ENCODE measurements at places on chromosomes 7 and 10.
A peak's percentile ranks its signal among the peaks of the same experiment; 100 is the strongest.

DNA sequence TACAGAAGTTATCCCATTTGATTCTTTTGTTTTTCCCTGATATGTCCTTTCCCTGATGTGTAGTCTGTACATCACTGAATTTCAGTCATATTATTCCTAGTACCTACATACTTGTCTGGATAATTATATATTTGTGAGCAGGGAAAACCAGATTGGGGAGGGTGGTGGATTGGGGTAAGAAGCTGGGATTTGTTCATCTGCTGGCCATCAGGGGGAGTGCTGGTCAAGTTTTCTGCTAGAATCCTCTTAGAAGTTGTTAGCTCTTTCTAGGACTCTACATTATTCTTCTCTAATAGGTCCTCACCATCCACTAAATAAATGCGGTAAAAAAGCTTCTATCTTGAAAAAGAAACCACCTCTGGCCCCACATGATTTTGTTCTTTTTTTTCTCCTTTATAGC is 232.7 kb upstream of the TAC1 start:
- no peak for DNase-seq

- no peak for DNase-seq
Observed at GRCh38 chr7:117146059-117146458, 176.8 kb downstream of the WNT2 start.

- DNase-seq: no peak
Observed at GRCh38 chr7:157638563-157638962, 301.8 kb downstream of the DNAJB6 start.

GRCh38 chr10:8404721-8405120 is 350.2 kb downstream of the GATA3 start:
- DNase-seq: no peak

GRCh38 chr10:5723692-5724091 is 39.1 kb downstream of the TASOR2 start:
- DNase-seq: no peak

DNA sequence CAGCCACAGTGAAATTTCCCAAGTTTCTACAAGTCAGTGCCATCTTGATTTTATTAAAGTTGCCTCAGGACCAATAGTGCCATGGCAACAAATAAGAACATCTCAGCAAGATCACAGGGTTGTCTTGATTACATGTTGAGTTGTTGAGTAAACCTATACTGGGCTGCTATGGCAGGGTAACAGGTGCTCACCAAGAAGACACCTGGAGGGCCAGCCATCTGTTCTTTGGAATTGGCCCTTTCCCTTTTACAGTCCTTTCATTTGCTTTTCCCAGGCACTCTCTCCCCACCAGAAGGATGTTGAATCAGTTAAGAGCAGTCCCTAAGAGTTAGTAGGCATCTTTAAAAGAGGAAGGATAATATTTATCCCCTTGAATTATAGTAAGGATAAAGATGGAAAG is 582.0 kb downstream of the TNS3 start:
- DNase-seq: no peak

DNA sequence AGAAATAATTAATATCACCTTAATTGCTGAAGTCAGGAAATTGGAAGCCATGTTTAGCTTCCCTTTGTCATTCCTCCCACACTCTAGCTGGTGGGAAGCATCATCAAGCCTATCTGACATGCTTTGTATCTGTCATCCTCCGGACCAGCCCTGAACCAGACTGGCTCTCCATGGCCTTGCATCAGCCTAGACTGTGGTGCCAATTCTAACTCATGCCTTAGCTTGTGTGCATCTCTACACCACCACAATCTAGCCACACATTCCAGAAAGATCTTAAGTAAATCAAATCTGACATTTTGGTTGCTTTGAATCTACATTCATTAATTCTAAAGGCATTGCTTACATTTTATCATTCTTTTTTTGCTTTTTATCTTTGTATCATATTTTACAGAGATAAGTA is 196.4 kb upstream of the VSTM2A start:
- DNase-seq: no peak

GRCh38 chr7:113321201-113321600 is 202.8 kb upstream of the SMIM30 start:
- DNase-seq: no peak

DNA sequence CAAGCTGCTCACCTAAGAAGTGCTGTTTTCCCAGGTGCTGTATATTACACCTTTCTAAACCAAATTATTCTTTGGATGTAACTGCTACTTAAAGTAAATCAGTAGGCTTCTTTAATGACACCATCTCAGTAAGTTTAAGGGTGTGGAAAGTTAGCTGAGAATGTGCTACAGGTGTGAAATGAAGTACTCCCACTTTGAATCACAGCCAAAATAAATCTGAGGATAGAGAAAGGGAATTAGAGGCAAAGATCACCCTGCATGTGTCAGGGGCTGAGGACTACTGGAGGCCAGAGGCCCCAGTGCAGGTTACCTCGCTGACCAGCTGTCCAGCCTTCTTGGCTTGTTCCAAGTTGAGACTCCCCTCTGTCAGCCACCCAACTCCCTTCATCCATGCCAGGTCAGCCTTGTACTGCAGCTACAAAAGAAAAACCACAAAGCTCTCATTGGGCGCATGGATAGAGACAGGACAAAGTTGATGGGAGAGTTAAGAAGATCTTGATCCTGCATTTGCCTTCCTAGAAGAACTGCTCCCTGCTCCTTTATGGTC is 35.2 kb downstream of the NRAP start:
- DNase-seq: no peak

- no peak for DNase-seq
Observed at GRCh38 chr10:28327491-28327880, 24.6 kb upstream of the MPP7 start.

- no peak for DNase-seq
Observed at GRCh38 chr7:121330053-121330833, 1.4 kb downstream of the WNT16 start.

DNA sequence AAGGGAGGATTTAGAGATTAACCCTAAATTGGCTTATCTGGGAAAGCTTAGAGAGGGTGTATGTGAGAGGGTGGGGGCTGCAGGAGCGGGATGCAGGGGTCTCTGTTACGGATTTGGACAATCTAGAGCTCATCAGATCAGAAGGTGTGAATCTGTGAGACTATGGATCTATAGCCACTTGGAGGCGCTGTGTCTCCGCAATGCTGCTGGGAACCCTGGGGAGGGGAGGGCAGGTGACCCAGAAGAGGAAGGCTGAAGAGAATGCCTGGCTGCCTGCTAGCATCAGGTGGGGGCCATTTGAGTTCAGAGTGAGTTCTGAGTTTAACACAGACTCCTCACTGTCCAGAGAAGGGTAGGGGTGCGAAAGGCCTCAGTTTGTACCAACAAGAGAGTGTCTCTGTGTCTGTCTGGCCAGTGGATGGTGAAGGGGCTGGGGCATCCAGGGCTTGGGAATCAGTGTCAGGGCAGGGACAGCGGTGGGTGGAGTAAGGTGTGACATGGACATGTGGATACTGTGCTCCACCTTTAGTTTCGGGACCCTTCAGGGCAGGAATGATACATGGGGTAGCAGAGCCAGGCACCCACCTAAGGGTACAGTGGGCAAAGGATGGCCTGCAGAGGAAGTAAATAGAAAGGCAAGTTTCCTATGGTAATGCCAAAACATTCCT is 187.3 kb upstream of the PRSS58 start:
- peak; percentile 36 for DNase-seq

GRCh38 chr7:44180631-44181030 is 8.6 kb downstream of the GCK start:
- no peak for DNase-seq

DNA sequence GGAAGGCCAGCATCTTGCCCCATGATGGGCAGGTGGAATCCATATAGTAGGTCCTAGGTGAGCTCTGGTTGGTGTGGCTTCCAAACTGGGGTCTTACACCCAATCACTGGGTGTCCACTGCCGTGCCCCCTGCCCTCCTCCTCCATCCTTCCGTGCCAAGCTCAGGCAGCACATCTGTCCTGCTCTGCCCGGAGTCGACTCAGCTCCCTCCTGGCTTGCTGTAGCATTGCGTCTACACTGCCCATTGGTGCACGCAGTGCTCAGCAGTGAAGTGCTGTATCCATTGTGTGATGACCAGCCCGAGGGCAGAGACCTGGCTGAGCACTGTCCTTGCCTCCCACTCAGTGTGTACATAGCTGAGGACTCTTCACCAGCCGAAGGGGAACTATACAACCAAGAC is 148.4 kb downstream of the ADAM12 start:
- DNase-seq: no peak

DNA sequence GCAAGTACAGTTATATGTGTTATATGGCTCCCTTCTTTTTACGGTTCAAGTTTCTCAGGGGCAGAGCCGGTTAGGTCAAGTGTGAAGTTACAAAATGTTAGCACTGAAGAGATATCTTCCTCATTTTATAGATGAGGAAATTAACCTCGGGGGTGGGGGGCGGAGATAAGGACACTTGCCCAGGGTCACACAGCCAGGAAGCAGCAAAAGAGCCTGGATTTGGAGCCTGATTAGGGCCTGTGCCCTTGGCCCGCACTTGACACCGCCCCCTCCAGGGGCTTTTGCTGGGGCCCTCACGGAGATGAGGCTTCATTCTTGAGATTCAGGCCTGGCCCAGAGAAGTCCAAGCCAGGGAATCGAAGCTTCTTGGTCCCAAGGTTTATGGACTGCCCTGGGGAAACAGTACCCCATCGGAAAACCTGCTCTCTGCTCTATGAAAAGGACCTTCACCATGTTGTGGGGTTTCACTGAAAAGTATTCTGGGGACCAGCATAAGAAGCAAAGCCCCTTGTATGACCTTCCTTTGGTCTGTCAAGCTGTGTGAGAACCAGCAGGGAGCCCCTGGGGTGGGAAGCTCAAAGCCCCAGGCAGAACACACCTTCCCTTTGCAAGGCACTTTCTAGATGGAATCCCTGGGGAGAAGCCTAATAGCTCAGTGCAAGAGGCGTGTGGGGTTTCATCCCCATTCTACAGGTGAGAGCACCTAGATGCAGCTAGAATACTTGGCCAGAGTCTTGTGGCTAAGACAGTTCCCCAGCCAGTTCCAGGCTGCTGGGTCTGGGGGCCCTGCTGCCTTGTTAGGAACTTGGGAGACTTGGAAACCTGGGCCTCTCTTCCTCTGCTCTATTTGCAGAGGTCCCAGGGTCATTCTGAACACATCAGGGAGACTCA is 21.9 kb downstream of the UNC5B start:
- no peak for DNase-seq

GRCh38 chr7:89934101-89934500 is 220.2 kb upstream of the STEAP1 start:
- DNase-seq: no peak

- DNase-seq: no peak
Observed at GRCh38 chr7:22361795-22362194, 4.8 kb upstream of the RAPGEF5 start.

DNA sequence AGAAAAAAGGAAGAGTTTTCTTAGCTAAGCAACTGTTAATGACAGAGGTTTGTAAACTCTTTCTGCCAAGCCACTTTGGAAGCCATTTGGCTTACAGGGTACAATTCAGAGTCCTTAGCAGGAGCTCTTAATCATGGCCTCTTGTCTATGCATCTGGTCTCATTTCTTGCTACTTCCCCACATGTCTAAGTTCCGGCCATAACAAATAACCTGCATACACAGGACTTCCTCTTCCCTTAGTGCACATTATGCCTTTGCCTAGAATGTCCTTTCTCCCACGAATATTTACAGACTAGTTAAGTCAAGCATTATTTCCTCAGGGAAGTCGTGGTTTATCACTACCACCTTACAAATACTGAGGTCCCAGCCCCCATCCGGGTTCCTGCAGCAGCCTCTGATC is 8.6 kb upstream of the UPF2 start:
- no peak for DNase-seq

DNA sequence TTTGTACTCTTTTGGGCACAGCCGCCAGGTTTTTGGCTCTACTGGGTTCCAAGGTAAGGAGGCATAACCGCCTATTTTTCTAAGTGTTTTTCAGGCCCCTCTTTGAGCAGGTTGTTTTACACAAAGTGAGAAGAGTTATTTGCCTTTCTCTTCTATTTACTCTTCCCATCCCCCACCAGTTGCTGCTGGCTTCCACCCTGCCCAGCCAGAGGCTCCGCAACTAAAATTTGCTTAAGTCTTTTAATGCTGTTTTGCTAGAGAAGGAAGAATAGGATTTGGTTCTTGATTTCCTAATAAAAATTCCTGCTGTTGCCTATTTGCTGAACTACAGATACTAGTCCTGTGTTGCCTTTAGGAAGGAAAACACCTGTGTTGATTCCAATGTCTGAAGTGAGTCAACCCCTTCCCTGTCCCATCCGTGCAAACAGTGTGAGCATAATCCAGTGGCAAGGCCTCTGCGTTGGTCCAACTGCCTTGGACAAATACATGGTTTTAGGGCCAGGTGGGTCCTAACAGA is 1.9 kb downstream of the PLA2G12B start:
- DNase-seq: no peak

DNA sequence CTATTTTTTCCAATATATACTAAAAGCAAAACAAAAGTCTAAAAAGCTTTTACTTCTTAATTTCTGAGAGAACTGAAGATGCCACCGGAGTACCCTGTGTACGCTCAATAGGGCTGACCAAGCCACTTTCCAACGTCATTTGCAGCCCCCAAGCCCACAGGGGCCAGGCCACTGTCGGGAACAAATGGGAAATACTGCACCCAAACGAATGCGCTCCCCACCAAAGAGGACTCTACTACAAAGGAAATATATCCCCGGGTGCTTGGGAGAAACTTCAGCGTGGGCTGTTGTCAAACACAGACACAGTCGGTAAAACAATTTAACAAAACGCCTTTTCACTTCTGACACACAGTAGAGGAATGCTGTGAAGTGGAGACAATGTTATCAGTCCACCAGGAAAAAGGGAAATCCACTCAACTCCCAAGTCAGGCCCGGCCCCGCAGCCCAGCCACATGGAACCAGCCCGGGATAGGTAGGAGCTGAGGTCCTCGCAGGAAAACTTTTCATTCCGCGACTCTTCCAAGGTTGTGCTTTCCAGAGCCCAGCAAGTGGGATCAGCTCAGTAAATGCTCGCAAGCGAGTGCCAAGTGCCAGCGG is 1.4 kb downstream of the PARD3 start:
- DNase-seq: no peak

- DNase-seq: no peak
Observed at GRCh38 chr10:18737841-18738240, 78.6 kb downstream of the ARL5B start.

DNA sequence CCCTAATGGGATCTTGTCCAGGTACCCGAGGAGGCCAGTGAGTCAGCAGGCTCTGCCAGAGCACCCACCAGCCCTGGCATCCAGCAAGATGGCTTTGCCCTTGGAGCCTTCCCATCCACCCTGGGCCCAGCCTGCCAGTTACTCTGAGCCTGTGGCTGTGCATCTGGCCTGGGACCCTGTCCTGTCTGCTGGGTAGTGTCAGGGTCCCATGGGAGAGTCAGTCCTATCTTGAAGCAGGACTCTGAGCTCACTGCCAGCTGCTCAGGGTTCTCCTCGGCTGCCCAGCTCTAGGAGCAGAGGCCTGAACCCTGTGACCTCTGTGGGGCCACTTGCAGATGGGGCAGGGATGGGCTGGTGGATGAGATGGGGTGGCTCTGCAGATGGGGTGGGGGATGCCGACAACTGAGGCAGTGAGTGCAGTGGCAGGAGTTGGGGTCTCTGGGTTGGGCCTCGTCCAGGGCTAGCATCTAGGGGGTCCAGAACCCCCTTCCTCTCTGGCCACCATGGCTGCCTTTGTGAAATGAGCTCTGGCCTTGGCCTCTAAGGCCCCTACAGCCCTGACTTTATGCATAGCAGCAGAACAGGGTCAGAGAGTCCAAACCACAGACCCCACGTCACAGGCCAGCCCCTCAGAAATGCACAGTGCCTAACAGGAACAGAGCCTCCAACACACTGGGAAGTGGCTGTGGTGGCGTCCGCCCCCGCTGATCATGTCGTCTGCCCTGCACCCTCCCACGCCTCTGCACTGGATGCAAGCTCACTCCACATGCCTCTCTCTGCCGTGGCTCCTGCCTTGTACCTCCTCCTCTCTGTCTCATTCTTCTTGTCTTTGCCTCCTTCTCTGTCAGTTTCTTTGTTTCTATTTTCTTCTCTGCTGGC is 88.1 kb upstream of the RET start:
- DNase-seq: no peak

GRCh38 chr7:95595746-95596197 is 544 bp downstream of the PDK4 start:
- no peak for DNase-seq

All from stimulated activated CD4-positive, alpha-beta T cell treated with anti-CD3 and anti-CD28 coated beads, Interleukin-4, amount 100 ng/mL, for 48 hours (primary cell).